Large intestine (tissue), 12 donors: ENCODE measurements at places on chromosomes 1 and 21. TPM values are rescaled to one million over a fixed set of nuclear protein-coding genes. Genes with fewer than 3 reads are reported as not detected.

- no peak overlapping the region for H3K4me3 ChIP-seq
- no peak for DNase-seq
- H3K4me1 ChIP-seq: peaks cover 24% of the 10 kb centered on the region
- H3K27ac ChIP-seq: no peak overlapping the region
- no peaks in the 10 kb centered on the region for H3K27me3 ChIP-seq
Measured at GRCh38 chr1:244955661-244956060, 91.3 kb upstream of the HNRNPU start.

GRCh38 chr1:23202263-23202749 lies 15.0 kb downstream of the HTR1D start:
- H3K27me3 ChIP-seq: no peaks in the 10 kb centered on the region
- H3K4me3 ChIP-seq: no peak overlapping the region
- DNase-seq: no peak
- no peak overlapping the region for H3K27ac ChIP-seq
- H3K4me1 ChIP-seq: no peaks in the 10 kb centered on the region

GRCh38 chr1:184664042-184664660 lies 90.5 kb downstream of the EDEM3 start:
- H3K4me3 ChIP-seq: peak overlapping the region; percentile 29
- peak; percentile 61 for DNase-seq
- no peaks in the 10 kb centered on the region for H3K36me3 ChIP-seq
- no peak overlapping the region for H3K27ac ChIP-seq

GRCh38 chr1:4690951-4691675 lies 36.7 kb downstream of the AJAP1 start:
- no peaks in the 10 kb centered on the region for H3K4me1 ChIP-seq
- H3K27me3 ChIP-seq: no peaks in the 10 kb centered on the region
- no peaks in the 10 kb centered on the region for H3K36me3 ChIP-seq
- H3K27ac ChIP-seq: no peak overlapping the region
- no peak for DNase-seq
- H3K4me3 ChIP-seq: no peak overlapping the region

- DNase-seq: no peak
- H3K27me3 ChIP-seq: peaks cover 19% of the 10 kb centered on the region
- no peak overlapping the region for H3K27ac ChIP-seq
Measured at GRCh38 chr1:204673909-204674649, 11.5 kb downstream of the LRRN2 start.

Gene RGS7
- polyA plus RNA-seq: 2.1 TPM

Gene SH2D1B
- 2.1 TPM for polyA plus RNA-seq
